ENCODE measurements at places on chromosomes 1 and 21. TPM values are rescaled to one million over a fixed set of nuclear protein-coding genes. Genes with fewer than 3 reads are reported as not detected.
A peak's percentile ranks its signal among the peaks of the same experiment; 100 is the strongest.

DNA sequence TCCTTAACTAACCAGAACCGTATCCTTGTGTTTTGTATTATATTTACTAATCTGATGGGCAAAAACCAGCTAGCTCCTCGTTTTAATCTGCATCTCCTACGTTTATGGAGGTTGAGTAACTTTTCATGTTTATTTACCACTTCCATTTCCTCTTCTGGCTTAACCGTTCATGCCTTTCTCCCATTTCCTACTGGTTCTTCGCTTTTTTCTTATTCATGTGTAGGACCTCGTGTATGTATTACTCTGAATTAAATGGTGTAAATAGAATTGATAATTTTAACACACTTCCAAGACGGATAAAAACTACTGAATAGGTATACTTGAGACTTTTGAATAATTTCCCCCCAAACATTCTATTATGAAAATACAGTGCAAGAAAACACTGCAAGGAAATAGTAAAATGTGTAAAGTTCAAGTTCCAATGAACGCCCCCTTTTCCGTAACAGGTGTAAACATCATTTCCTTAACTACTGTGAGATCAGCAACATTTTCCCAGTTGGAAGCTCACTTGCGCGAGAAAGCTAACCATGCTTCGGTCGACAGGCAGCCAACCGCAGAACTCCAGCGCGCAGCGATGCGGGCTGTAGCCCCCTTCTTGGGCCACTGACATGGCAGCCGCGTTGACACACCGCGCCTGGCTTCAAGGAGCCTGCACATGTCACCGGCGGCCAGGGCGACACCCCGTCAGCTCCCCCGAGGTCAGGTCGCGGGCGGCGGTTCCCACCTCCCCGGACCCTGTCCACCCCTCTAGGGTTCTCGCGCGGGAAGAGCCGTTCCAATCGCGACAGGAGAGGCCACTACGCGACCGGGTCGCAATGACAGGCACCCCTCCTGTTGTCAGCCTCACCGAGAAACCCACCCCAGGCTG, 816 bp downstream of the EDEM3 start:
- peak; percentile 1 for ATAC-seq

DNA sequence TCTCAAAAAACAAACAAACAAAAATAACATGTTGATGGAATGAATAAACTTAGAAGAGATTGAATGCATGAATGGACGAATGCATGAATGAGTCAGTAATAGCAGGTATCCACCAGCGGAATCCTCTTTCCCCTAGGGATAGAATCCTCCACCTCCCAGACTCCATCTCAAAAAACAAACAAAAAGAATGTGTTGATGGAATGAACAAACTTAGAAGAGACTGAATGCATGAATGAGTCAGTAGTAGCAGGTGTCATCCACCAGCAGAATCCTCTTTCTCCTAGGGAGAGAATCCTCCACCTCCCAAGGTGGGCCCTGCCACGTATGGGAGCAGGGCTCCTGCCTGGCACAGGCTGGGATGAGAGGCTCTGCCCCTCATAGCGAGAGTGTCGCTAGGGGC, 26.8 kb upstream of the RNF19B start:
- no peak for ATAC-seq

Gene LMOD1
- 1.0 TPM for total RNA-seq

Gene PADI1
- 0.41 TPM for total RNA-seq

Gene LYPD8
- total RNA-seq = not detected
